ENCODE measurements at places on chromosomes 5 and 9. TPM values are rescaled to one million over a fixed set of nuclear protein-coding genes. Genes with fewer than 3 reads are reported as not detected.

DNA sequence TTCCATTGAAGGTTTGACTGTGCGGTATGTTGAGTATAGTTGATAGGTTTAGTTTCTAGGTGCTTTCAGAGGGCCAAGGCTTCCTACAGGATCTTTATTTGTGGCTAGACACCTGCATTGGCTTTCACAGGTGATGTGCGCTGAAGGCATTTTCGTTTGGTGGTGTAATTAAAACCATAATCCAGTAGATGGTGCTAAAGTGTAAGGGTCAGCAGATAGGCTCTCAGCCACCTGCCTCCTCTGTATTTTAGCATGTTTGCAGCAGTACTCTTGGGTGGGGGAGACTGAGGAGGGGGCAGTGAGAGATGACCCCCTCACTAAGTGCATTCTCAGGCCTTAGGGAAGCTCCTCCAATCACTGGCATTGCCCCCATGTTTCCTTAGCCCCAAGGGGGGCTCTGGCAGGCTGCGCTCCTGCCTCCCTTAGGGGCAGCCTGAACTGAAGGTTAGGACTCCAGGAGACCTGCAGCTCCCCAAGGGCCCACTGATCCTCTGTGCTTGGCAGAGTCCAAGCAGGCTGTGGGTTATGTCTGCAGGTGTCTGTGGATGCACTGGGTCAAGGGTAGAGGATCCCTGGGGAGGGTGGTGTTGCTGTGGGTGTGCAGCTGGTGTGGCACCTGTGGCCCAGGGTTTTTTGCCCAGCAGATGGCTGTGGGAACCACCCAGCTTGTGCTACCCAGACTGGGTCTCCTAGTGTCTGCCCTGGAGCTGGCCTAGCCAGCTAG is 23.4 kb downstream of the CDK20 start:
- no peaks in the 10 kb centered on the region for H3K27me3 ChIP-seq
- H3K36me3 ChIP-seq, result no peaks in the 10 kb centered on the region
- no peak overlapping the region for H3K27ac ChIP-seq
- H3K4me1 ChIP-seq, result no peaks in the 10 kb centered on the region

- no peaks in the 10 kb centered on the region for H3K4me1 ChIP-seq
- no peaks in the 10 kb centered on the region for H3K36me3 ChIP-seq
- no peak overlapping the region for H3K27ac ChIP-seq
Observed at GRCh38 chr5:6877986-6878828, 165.0 kb downstream of the TENT4A start.

Gene RAB24
- total RNA-seq, result 36.4 TPM

Gene TTC16
- not detected for total RNA-seq

DNA sequence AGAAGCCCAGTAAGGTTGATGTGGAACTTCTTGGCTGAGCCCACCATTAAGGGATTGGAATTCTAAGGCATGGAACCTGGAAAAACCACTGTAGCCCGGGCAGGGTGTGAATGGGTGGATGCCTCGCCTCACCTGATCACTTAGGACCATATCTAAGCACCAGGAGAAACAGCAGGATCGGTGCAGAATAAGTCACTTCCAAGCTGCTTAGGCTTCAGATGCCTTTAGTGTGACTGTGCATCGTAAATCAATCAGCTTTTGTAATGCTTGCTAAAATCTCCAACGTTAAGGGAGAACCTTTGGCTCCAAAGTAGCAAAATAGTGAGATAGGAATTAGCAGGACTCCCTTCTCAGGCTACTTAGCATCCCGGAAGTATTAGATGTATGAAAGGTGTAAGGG is 103.9 kb upstream of the MEGF10 start:
- no peaks in the 10 kb centered on the region for H3K27me3 ChIP-seq
- DNase-seq, result no peak
- no peaks in the 10 kb centered on the region for H3K36me3 ChIP-seq
- H3K4me3 ChIP-seq, result no peak overlapping the region

GRCh38 chr9:94212091-94212490 is 47.0 kb upstream of the ZNF169 start:
- H3K4me3 ChIP-seq, result no peak overlapping the region
- peak; percentile 78 for DNase-seq
- H3K36me3 ChIP-seq, result no peaks in the 10 kb centered on the region
- H3K27me3 ChIP-seq, result no peaks in the 10 kb centered on the region

DNA sequence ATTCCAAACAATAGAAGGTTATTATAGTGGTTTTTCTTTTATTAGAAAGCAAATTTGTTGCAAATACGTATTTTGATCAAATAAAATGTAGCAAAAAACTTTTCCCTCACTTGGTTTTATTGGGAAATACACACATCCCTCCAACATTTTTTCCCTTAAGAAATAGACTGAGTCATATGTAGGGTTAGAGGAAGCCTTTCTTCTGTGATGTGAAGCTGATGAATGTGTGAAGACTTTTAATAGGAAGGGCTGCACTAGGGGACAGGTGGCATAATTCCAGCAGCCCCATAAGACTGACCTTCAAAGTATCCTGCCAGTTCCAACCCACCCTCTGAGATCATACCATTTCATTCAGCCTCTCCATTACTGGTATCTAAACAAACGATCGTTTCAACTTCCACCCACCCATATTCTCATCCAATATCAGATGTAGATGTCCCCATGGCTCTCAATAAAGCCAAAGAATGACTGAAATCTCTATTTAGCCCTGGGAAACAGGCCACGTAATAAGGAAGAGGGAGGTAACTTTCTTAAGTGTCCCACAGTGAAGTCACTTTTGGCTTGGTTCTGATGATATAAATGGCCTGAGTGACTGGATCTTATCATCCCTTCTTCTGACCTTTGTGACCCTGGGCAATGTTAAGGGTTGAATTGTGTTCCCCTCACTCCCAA is 64.7 kb upstream of the LPAR1 start:
- H3K36me3 ChIP-seq, result no peaks in the 10 kb centered on the region
- no peaks in the 10 kb centered on the region for H3K27me3 ChIP-seq
- no peaks in the 10 kb centered on the region for H3K4me1 ChIP-seq
- DNase-seq, result no peak

Gene EXOC3
- 37.9 TPM for total RNA-seq

- H3K27ac ChIP-seq, result no peak overlapping the region
- no peaks in the 10 kb centered on the region for H3K4me1 ChIP-seq
- H3K27me3 ChIP-seq, result no peaks in the 10 kb centered on the region
- no peaks in the 10 kb centered on the region for H3K36me3 ChIP-seq
- no peak overlapping the region for H3K4me3 ChIP-seq
Observed at GRCh38 chr5:158812408-158812807, 287.3 kb downstream of the EBF1 start.

- H3K4me1 ChIP-seq, result no peaks in the 10 kb centered on the region
- H3K36me3 ChIP-seq, result no peaks in the 10 kb centered on the region
- no peak overlapping the region for H3K27ac ChIP-seq
- no peaks in the 10 kb centered on the region for H3K27me3 ChIP-seq
- no peak overlapping the region for H3K4me3 ChIP-seq
- no peak for DNase-seq
Observed at GRCh38 chr5:110165366-110165765, 475.6 kb downstream of the MAN2A1 start.

DNA sequence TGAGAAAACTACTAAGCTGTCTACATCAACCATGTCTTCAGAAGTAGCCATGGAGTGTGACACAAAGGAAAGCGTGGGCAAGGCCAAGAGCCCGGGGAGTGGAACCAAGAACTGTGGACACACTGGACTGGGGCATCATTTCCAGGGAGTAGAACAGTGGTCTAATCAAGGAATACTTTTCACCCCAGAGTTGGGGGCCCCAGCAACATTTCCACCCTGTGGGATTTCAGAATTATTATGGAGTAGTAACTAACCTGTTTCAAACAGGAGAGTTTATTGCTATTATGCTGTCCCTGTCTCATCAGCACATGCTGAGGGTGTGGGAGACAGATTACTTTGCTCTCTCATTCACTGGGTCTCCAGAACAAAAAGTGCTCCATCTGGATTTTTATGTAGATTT is 58.0 kb upstream of the FSTL4 start:
- H3K4me3 ChIP-seq, result no peak overlapping the region
- H3K27ac ChIP-seq, result no peak overlapping the region
- DNase-seq, result no peak
- no peaks in the 10 kb centered on the region for H3K4me1 ChIP-seq

DNA sequence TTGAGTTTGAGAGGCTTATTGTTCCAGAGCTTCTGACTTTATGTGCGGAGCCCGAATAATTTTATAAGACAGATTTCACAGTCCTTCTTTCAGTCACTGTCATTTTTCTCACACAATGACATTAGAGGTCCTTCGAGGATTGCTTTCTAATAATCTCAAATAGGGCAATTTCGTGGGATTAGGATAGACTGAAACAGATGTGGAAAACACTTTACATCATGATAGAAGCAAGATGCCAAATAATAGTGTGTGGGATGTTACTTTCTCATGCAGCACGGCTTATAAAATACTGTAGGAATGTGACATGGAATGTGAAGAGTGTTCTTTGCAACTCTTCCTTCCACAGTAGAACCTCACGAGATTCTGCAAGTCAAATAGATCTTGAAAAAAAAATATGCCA is 451.3 kb downstream of the SEMA5A start:
- H3K27ac ChIP-seq, result no peak overlapping the region
- H3K36me3 ChIP-seq, result no peaks in the 10 kb centered on the region
- peak; percentile 15 for DNase-seq

- no peaks in the 10 kb centered on the region for H3K36me3 ChIP-seq
- H3K27me3 ChIP-seq, result no peaks in the 10 kb centered on the region
- DNase-seq, result peak; percentile 37
- peaks cover 14% of the 10 kb centered on the region for H3K4me1 ChIP-seq
- peak overlapping the region; percentile 90 for H3K27ac ChIP-seq
- H3K4me3 ChIP-seq, result peak overlapping the region; percentile 77
Observed at GRCh38 chr5:41925555-41925951, 472 bp downstream of the FBXO4 start.

DNA sequence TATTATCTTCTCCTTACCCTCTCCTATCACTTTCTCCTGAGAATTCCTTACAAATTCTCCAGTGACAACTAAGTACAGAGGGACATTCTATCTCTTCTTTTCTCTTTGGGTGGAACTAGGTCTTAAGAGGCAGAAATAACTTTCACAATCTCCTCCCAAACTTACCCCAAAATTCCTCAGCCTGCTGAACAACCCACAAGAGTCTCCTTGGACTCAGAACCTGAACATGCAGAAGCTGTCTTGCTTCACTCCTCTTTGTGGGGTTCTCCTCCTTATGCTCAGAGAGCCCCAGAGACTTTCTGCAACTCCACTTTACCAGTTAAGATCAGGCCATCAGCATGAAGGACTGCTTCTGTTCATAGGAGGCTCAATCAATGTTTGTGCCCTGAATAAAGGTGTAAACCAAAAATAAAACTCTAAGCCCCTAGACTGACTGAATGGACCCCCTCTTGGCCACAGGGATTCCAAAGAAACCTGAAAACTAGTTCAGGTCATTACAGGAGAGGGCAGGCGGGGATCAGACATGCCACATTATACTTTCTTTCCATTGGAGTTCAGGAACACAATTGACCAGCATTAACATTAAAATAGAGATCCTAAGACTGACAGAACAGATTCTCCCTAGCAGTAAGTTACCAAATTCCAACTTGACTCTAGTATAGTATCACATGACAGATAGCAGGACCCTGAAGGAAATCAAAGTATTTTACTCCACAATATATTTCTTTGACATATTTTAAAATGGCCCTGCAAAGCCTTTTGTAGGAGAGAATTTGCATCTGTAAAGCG is 179.7 kb upstream of the FBXL17 start:
- no peaks in the 10 kb centered on the region for H3K36me3 ChIP-seq
- no peak overlapping the region for H3K27ac ChIP-seq
- H3K4me3 ChIP-seq, result no peak overlapping the region
- H3K4me1 ChIP-seq, result peaks cover 2% of the 10 kb centered on the region

- no peaks in the 10 kb centered on the region for H3K36me3 ChIP-seq
- H3K27ac ChIP-seq, result peak overlapping the region; percentile 97
- no peaks in the 10 kb centered on the region for H3K27me3 ChIP-seq
- DNase-seq, result no peak
- no peak overlapping the region for H3K4me3 ChIP-seq
Observed at GRCh38 chr5:65037831-65038815, 269.4 kb downstream of the CWC27 start.

- H3K36me3 ChIP-seq, result peaks cover 3% of the 10 kb centered on the region
- H3K4me1 ChIP-seq, result peaks cover 14% of the 10 kb centered on the region
- DNase-seq, result peak; percentile 20
- peak overlapping the region; percentile 63 for H3K4me3 ChIP-seq
- no peaks in the 10 kb centered on the region for H3K27me3 ChIP-seq
Observed at GRCh38 chr5:68288707-68289134, 73.2 kb downstream of the PIK3R1 start.

DNA sequence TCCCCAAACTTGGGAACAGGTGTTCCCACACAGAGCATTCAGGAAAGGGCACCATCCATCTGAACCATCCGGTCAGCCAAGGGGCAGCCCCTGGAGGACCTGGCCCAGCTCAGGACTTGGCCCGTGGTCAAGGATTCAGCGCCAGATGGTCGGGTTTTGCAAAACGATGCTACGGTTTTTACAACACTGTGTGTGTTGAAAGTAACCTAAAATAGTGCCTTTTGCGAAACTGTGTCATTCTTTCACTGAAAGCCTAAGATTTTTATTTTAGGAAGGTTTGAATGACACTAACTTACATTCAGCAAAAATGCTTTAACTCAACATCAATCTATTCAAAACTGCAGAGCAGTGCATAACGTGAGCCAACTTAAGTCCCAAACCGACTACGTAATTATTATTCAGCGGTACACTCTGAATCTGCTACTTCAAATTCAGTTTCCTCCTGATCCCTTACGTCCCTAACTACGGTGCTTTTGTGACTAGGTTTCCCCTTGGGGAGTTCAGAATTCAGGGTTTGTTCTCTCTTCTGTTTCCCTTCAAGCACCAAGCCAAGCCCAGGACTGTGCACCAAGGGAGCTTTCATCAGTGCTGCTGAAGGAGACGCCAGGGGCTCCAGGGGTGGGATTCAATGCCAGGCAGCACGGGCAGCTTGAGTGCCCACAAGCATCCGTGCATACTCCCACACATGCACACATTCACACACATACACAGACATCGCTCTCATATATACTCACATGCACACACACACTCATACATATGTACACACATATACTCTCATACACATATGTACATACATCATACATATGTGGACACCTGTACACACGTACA is 25.8 kb downstream of the LPCAT1 start:
- H3K4me3 ChIP-seq, result no peak overlapping the region
- H3K4me1 ChIP-seq, result no peaks in the 10 kb centered on the region
- DNase-seq, result no peak
- H3K36me3 ChIP-seq, result peaks cover 9% of the 10 kb centered on the region
- H3K27me3 ChIP-seq, result no peaks in the 10 kb centered on the region

DNA sequence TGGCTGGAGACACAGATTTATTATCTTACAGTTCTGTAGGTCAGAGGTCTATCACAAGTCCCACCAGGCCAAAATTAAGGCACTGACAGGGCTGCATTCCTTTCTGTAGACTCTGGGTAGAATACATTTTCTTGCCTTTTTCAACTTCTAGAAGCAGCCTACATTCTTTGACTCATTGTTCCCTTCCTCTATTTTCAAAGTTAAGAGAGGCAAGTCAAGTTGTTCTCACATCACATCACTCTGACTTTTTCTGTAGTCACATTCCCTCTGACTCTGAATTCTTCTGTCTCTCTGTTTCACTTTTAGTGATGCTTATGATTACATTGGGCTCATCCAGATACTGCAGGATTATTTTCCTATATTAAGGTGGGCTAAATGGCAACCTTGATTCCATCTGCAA is 119.0 kb downstream of the MELK start:
- no peaks in the 10 kb centered on the region for H3K27me3 ChIP-seq
- no peak overlapping the region for H3K27ac ChIP-seq
- no peaks in the 10 kb centered on the region for H3K36me3 ChIP-seq
- no peak for DNase-seq
- no peaks in the 10 kb centered on the region for H3K4me1 ChIP-seq

Gene LRRC26
- total RNA-seq, result not detected

GRCh38 chr5:79772651-79773050 is 83.0 kb downstream of the CMYA5 start:
- DNase-seq, result no peak
- no peaks in the 10 kb centered on the region for H3K36me3 ChIP-seq
- H3K27me3 ChIP-seq, result no peaks in the 10 kb centered on the region
- no peak overlapping the region for H3K4me3 ChIP-seq
- H3K27ac ChIP-seq, result no peak overlapping the region

All from astrocyte (in vitro differentiated cells and primary cell).